ENCODE measurements at places on chromosomes 3 and 15.

- no peak for DNase-seq
These were observed 327.2 kb downstream of the LRTM1 start for GRCh38 chr3:54600441-54601204.

- no peak for DNase-seq
These were observed 217.0 kb downstream of the ITPR1 start for GRCh38 chr3:4710191-4710590.

DNA sequence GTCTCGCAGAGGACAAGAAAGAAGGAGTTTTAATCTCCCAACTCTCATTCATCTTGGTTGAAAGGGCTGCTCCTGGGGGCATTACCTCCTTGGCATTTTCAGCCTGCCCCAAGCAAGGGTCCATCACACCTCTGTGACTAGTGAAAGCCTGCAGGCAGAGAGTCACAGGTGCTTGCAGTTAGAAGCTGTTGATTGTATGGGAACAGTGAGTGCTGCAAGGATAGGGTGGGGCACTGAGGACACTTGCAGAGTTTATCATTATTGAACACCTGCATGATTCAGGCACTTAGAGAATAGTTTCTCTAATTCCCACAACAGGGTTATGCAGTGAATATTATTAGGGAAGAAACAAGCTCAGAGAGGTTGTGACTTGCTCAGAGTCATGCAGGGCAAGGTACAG, 41.7 kb upstream of the IGF2BP2 start:
- DNase-seq, result no peak

DNA sequence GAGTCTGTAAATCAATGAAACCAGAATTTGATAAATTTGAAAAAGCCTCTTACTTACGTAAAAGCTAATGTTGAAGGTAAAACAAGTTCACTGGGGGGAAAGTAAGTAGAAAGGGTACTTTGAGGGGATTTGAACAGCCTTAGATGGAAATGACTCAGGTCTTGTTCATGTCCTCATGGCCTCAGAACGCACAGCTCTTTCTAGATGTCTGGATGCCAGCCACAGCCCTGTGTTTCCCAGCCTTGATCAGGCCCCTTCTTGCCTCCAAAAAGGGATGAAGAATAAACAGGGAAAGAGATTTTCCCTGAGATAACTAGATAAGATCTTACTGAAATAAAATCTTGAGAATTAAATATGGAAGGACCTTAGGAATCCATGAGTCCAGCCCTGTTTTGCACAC, 237.1 kb upstream of the GOLGA6L4 start:
- no peak for DNase-seq

DNA sequence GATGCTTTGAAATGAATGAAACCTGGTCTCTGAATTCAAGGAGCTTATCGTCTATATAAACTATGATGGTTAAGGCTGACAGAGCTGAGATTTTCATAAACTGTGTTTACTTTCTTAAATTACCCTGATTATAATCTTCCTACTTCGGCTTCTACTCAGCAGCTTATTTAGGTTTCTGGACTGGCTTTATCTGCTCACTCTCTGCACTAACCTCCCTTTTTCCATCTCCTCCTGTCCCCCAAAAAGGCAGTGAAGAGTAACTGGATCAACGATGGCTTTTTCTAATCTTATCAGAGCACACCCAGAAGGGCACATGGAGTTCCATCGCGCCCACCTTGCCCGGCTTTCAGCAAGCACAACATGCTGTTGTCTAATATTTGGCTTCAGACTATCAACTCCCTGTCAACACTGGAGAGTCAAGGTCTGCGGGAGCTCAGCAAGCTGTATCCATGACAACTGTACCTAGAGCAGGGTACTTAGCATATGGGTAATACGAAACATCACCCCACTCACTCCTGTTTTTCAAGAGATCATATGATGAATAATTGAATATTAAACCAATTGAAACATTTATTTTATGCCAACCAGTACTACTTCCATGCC, 417.3 kb downstream of the GABRB3 start:
- DNase-seq, result no peak

DNA sequence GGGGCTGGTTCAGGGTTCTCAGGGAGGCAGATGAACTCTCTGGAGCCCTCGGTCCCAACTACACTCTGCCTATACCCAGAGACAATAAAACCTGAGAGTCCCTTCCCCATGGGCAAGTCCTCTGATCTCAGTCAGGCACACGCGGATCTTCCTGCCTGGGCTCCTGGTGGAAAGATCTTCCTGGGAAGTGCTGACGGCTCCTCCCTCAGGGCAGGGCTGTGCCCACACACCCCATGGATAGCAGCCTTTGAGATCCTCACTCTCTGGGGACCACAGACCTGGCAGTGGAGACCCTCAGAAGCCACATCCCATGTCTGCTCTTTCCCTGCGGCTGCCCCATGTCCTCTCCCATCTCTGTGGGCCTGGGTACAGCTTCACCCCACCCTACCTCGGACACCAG, 10.4 kb downstream of the SH2D7 start:
- DNase-seq, result no peak

DNA sequence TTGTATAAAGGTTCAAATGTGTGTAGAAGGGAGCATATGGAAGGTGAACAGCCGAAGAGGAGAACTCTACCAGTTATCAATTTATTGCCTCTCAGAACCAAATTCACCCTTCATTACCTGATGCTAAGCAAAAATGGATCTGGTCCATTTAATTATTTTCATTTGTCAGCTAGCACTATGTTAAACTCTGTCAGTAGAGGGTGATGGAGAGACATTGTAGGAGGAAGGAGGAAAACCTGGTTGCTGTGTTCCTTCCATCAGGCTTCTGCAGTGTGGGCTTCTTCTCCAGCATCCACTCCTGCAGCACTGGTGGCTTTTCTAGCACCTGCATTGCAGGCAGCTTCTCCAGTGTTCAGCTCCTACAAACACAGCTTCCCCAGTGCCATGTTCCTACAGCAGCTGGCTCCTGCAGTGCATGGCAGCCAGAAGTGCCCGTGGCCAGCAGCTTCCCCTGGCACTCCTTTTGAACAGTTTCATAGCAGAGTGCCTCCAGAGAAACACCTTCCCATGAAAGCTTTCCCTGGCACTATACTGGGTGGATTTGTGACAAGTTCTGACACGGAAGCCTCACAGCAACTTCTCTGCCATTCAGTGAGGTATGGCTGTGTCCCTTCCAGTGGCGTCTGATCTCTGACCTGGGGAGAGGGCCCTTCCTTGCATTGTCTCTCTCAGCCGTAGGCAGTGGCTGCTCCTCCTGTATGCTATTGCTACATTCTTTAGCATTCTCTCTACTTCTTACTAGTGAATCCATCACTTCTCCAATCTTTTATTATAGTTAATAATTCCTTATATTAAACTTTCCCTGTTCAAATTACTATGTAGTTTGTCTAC, 14.6 kb upstream of the IL17RD start:
- no peak for DNase-seq

GRCh38 chr3:120659285-120659684, 22.8 kb downstream of the HGD start:
- DNase-seq, result no peak

- DNase-seq, result no peak
These were observed 11.0 kb downstream of the TRPM7 start for GRCh38 chr15:50675535-50676144.

GRCh38 chr3:12815719-12816118, 19.2 kb downstream of the CAND2 start:
- DNase-seq, result no peak

DNA sequence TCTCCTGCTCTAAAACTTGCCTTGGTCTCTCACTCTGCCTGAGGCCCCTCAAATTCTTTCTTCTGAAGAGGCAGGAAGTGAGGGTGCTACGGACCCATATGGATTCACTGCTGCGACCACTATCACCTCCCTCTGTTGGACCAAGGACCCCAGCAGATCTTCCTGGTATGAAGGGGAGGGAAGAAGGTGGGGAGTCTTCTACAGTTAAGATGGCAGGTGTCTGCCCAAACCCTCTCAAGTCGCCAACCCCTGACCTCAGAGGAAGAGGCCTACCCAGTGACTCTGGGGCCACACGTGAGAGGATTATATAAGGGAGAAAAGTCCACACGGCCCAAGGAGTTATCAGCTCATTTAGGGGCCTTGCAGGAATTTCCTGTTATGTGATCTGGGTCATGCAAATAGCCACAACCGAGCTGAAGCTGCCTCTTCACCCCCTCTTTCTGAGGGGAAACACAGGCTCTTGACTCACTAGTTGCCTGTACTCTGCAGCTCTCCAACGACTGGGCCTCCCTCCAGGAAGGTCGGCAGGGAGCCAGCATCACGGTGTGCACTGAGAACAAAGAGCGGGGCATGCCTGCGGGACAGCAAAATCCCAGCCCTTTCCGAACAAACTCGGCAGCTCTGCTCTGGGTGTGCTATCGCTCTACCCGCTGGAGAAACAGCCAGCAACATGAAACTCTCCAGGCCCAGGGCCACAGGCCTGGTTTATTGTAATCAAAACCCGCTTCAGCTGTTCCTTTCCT, 116.0 kb downstream of the XXYLT1 start:
- DNase-seq, result no peak

GRCh38 chr3:60551455-60552209, 699.6 kb downstream of the FHIT start:
- no peak for DNase-seq

GRCh38 chr15:31554261-31554660, 227.6 kb downstream of the KLF13 start:
- no peak for DNase-seq

GRCh38 chr3:19226479-19226878, 78.2 kb downstream of the KCNH8 start:
- DNase-seq, result no peak

DNA sequence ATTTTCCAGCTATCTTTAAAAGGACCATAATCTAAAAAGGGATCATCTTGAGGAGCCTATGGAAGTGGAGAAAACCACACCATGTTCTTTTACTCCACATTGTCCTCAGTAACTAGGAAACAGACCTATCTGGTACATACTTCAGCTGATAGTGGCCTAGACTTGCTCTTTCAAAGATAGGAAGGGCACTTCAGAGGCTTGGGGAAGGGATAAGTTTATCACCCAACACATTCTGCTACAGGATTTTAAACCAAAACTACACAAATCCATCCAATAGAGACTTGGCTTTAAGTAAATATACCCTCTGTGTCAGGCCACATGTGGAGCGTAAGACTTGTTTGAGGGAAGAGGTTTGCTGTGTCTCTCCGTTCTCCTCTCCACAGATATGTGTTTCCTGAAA, 35.4 kb downstream of the CP start:
- no peak for DNase-seq

DNA sequence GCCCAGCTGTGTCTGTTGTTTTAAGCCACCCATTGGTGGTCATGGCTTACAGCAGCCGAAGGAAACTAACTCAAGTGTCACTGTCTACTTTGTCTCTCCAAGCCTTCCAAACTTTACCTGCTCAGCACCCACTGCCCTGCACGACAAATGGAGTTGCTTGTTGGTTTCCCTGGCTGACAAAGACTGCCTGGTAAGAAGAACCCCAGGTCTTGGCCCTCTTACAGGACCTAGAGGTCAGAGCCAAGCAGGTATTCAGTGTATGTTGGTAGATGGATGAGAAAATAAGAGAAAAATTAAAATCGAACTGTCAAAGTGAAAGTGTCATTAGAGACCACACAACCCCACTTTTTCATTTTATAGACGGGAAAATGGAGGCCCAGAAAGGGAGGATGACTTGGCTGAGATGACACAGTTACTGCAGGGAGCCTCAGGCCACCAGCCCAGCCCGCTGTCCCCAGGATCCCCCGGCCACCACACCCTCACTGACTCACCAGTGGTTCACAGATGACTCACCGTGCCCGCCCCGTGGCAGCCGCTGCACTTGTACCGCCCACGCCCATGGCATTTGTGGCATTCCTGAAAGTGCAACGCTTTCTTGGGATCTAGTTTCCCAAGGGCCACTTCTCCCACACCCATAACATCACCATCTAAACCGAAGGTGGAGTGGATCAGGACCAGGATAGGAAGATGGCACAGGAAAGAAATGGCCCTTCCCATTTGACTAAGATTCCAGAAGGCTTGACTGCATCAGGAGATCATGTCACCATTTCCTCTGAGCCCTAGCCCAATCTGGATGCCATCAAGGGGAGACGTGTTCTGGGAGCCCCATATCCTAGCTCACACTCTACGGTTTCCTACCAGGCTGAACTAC, 15.2 kb downstream of the SSUH2 start:
- peak; percentile 81 for DNase-seq

All from 8988T (cell line).